ENCODE measurements at places on chromosomes 7 and 10. TPM values are rescaled to one million over a fixed set of nuclear protein-coding genes. Genes with fewer than 3 reads are reported as not detected.

The SAP25 gene
- total RNA-seq: 21.1 TPM

The ZNF239 gene
- total RNA-seq: 3.5 TPM

The OR6B1 gene
- total RNA-seq: not detected

The FERD3L gene
- total RNA-seq: not detected

The ATRNL1 gene
- total RNA-seq: 3.8 TPM

The PLXNA4 gene
- 10.1 TPM for total RNA-seq

The NPY gene
- total RNA-seq: not detected

The SLC18A2 gene
- 0.49 TPM for total RNA-seq

The ORAI2 gene
- total RNA-seq: 82.4 TPM

The GRM3 gene
- total RNA-seq: not detected

The MTG1 gene
- 67.9 TPM for total RNA-seq

DNA sequence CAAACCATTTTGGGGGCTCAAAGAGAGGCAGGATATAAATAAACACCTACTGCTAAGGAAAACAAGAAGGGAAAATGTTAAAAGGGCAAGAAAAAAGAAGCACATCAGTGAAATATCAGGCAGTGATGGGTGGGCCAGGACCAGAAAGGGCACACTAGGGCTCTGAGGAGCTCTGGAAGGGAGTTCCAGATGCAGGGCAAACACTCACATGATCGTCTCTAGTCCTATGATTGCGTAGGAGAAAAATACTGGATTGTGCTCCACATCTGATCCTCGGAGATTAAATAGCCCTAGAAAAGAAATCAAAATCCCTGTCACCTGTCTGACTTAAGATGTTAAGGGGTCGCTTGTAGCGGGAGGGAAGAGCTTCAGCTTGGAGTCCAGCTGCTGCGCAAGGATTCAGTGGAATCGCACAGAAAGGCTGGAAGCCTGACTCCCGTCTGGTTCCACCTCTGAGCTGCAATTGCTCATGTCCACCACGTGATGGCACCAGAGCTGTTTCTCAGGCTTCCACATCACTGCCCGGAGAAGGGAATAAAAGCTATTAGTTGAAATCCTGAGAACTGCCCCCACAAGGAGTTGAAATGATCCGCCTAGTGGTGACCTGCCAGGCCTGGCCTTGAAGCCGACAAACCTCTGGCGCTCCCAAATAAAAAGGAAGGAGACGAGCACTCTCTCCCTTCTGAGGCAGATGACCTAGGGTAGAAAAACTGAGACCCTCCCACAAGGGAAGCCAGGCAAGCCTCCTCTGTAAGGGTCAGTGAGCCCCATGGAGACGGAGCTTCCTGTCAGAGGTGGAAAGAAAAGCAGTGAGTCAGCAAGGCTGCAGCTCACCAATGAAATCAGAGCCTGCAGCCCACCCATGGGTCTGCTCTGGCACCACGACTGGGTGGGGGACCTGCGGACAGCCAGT, 39.2 kb downstream of the XPNPEP1 start:
- no peak overlapping the region for H3K27ac ChIP-seq
- peak; percentile 83 for DNase-seq
- H3K4me3 ChIP-seq: no peak overlapping the region
- H3K27me3 ChIP-seq: no peaks in the 10 kb centered on the region

DNA sequence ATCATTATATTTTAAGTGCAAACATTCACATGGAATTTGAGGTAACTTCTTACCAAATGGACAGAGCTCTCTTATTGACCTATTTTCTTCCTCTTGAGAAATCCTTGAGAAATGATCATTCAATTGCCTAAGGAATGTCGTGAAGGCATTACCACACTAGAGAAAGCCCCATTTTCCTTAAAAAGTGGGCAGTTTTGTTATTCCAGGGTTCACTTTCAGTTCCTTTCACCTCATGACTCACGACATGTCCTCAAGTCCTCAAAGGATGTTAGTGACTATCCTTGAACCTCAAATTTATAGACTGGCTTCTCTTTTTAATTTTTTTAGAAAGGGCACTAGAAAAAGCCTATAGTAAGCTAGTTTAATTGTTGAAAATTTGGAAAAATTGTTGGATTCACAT, 40.4 kb upstream of the SMIM30 start:
- H3K27ac ChIP-seq: no peak overlapping the region
- no peaks in the 10 kb centered on the region for H3K4me1 ChIP-seq
- H3K27me3 ChIP-seq: no peaks in the 10 kb centered on the region
- no peak for DNase-seq

- H3K27me3 ChIP-seq: no peaks in the 10 kb centered on the region
- no peak for DNase-seq
- no peak overlapping the region for H3K4me3 ChIP-seq
- H3K27ac ChIP-seq: no peak overlapping the region
- H3K36me3 ChIP-seq: peaks cover 4% of the 10 kb centered on the region
- peaks cover 27% of the 10 kb centered on the region for H3K4me1 ChIP-seq
Measured at GRCh38 chr7:74042746-74043522, 15.0 kb downstream of the ELN start.

GRCh38 chr10:50946991-50947781, 61.8 kb upstream of the A1CF start:
- no peaks in the 10 kb centered on the region for H3K36me3 ChIP-seq
- no peak overlapping the region for H3K27ac ChIP-seq
- no peaks in the 10 kb centered on the region for H3K27me3 ChIP-seq
- no peak overlapping the region for H3K4me3 ChIP-seq
- DNase-seq: no peak

DNA sequence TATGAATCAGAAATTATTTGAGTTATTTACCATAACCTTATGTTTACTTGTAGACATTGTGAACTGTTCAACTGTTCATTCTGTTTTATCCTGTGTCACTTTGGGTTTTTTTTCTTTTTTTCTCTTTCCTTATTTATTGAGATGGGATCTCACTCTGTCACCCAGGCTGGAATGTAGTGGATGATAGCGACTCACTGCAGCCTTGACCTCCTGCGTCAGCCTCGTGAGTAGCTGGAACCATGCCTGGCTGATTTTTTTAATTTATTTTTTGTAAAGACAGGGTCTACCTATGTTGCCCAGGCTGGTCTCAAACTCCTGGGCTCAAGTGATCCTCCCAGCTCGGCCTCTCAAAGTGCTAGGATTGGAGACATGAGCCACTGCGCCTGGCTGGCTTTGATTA, 97.1 kb downstream of the CSTF2T start:
- no peaks in the 10 kb centered on the region for H3K36me3 ChIP-seq
- no peak for DNase-seq

DNA sequence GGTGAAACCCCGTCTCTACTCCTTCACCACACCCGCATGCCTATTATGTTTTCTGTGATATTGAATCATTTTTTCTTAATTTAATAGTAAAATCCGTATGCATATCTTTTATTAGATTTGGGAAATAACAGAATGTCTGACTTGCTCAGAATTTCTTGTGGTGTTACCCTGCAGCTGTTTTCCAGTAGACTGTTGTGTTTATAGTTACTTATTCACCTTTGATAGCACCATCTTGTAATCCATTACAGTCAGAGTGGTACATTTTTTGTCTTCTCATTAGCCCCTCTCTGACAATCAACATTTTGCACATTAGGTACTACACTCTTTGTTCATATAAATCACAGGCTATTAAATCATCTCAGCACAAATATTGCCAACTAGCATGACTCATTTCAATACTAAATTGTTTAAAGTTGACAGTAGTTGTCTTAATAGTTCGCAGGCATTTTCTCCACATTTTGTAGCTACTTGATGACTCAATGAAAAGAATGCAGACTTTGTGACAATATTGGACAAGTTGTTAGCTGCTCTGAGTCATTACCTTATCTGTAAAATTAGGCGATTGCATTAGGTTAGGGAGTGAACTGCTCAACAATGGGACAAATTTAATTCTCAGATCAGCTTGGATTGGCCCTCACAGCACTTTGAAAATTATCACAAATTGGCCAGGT, 17.8 kb upstream of the SLC16A12 start:
- no peak overlapping the region for H3K27ac ChIP-seq
- no peaks in the 10 kb centered on the region for H3K4me1 ChIP-seq
- H3K4me3 ChIP-seq: no peak overlapping the region
- no peak for DNase-seq

DNA sequence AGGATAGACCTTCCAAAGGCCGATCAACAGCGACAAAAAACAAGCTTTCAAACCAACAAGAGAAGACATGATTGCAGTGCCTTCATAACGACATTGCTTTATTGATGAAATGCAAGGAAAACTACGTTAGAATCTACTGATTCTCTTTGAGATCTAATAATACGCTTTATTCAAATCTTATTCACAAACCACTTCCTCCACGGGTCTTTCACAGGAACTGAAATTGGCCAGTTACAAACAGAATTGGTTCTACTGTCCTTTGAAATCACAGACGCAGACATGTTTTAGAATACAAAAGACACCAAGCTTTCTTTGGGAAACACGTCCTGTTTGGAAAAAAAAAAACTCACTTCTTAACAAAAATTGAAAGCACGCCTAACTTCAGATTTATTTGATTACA, 74.7 kb upstream of the SEPHS1 start:
- H3K36me3 ChIP-seq: no peaks in the 10 kb centered on the region
- no peak overlapping the region for H3K4me3 ChIP-seq
- no peaks in the 10 kb centered on the region for H3K4me1 ChIP-seq
- H3K27me3 ChIP-seq: no peaks in the 10 kb centered on the region
- DNase-seq: no peak

GRCh38 chr7:50679218-50680007, 103.3 kb downstream of the GRB10 start:
- no peak overlapping the region for H3K4me3 ChIP-seq
- no peaks in the 10 kb centered on the region for H3K36me3 ChIP-seq
- H3K27ac ChIP-seq: no peak overlapping the region
- no peaks in the 10 kb centered on the region for H3K27me3 ChIP-seq

DNA sequence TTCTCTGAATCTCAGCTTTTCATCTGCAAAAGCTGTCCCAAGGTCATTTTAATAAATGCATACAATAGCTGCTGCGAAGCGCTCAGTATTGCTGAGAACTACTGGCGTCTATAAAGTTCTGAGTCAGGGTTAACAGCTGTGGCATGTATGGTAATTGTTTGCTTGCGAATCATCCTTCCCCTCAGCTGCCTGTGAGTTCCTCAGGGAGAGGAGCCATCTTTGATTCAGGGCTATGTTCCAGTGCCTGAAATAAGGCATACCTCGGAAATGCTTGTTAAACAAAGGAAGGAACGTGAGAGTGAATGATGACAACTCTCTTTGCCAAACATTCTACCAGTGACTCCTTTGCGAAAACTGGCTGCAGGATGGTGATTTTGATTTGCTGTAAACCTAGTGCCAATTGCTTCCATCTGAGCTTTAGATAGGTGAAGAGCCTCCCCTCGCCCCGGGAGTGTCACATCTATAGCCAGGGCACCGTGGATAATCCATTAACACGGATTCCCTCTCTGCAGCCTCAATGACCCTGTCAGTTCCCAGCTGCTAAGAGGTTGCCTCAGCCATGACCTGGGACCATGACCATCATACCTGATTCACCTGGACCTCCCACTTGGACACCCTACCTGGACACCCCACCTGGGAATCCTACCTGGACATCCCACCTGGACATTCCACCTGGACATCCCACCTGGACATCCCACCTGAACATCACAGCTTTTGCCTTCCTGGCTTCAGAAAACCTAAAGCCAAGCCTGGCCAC, 39.6 kb downstream of the GPRIN2 start:
- no peaks in the 10 kb centered on the region for H3K36me3 ChIP-seq
- H3K27ac ChIP-seq: no peak overlapping the region
- H3K4me1 ChIP-seq: no peaks in the 10 kb centered on the region
- H3K27me3 ChIP-seq: no peaks in the 10 kb centered on the region
- DNase-seq: peak; percentile 70

- DNase-seq: no peak
- no peaks in the 10 kb centered on the region for H3K27me3 ChIP-seq
- H3K36me3 ChIP-seq: no peaks in the 10 kb centered on the region
- no peaks in the 10 kb centered on the region for H3K4me1 ChIP-seq
Measured at GRCh38 chr10:35921866-35922350, 279.8 kb upstream of the FZD8 start.

- no peaks in the 10 kb centered on the region for H3K4me1 ChIP-seq
- H3K27ac ChIP-seq: no peak overlapping the region
- no peaks in the 10 kb centered on the region for H3K27me3 ChIP-seq
- no peak overlapping the region for H3K4me3 ChIP-seq
Measured at GRCh38 chr7:28228396-28228795, 47.8 kb upstream of the JAZF1 start.

DNA sequence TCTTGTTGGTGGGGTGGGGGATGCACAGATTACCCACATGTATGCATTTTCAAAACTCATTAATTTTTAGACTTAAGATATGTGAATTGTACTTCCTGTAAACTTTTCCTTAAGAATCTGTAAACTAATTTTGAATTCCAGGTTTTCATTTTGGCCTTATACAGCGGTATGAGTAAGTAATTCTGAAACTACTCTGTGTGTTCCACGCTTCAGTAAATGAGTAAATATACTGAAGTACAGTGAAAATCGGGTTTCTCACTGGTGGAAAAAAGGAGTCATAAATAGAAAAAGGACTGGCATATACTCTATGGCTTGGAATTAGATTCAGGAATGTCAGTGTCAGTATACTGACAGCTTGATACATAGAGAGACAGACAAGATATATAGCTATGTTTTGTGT, 72.8 kb downstream of the CTTNBP2 start:
- H3K27ac ChIP-seq: no peak overlapping the region
- H3K36me3 ChIP-seq: no peaks in the 10 kb centered on the region
- H3K4me3 ChIP-seq: no peak overlapping the region
- no peaks in the 10 kb centered on the region for H3K27me3 ChIP-seq

DNA sequence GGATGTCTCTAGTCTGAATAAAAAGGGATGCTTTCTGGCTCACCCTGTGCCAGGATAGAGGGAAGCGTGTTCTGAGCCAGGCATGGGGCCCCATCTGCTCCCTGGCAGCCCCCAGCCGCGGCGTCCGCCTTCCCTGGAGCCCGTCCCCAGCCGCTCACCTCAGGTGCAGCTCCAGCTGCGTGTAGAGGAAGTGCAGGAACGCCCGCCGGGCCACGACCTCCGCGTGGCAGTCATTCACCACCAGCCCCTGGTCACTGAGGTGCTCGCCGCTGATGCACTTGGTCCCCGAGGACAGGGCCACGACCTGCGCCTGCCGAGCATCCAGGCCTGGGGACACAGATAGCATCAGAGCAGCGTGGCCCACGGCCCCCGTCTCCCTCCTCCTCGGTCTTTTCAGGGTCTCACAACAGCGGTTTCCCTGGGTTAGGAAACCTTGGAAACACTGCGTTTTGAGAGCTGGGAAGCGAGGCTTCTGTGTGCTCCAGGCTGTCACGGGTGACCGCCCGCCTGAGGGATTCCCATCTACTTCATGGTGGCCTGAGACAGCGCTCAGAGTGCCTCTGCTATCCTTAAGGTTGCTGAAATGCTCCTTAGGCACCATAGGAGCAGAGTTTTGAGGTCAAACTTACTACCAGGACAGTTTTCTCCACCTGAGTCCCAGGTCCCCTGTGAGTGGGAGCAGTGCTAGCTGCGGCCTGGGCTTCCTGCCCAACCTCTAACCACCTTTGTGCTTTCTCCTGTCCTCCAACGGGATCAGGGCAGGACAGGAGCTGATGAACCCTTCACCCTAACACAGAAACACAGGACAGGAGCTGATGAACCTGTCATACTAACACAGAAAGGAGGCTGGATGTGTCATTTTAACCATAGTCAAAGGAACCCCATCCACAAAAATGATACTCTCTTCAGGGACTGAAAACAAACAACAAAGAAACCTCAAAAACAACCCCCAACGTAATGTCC, 186.1 kb downstream of the WDR37 start:
- H3K4me3 ChIP-seq: no peak overlapping the region
- peaks cover 9% of the 10 kb centered on the region for H3K4me1 ChIP-seq
- DNase-seq: peak; percentile 69
- H3K36me3 ChIP-seq: no peaks in the 10 kb centered on the region
- no peak overlapping the region for H3K27ac ChIP-seq
- peaks cover 23% of the 10 kb centered on the region for H3K27me3 ChIP-seq

GRCh38 chr10:22742678-22743077, 28.3 kb upstream of the PIP4K2A start:
- H3K4me3 ChIP-seq: no peak overlapping the region
- H3K27ac ChIP-seq: peak overlapping the region; percentile 70
- no peaks in the 10 kb centered on the region for H3K36me3 ChIP-seq
- no peaks in the 10 kb centered on the region for H3K27me3 ChIP-seq
